Hindlimb muscle (tissue), 1 donor: ENCODE measurements at places on chromosomes 5 and 9.

DNA sequence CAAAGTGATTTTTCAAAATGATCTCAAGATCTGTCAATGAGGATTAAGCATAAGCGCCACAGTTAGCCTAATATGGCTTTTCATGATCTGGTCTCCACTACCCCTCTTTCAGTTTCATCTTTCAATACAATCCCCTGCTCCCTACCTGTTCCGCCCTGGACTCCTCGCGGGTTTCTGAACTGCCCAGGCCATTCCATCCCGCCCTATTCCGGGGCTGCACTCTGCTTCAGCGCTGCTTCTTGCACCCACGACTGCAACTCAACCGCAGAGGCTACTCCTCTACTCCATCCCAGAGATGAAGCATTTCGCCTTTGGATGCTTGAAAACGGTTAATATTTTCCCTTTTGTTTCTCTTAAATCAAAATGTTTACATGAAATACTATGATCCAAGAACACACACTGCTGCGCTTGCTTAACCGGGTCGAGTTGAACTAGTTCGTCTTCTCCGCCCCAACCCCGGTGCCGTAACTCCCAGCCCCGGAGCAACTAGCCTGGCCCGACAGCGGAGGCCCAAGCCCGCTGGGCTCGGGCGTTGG lies 716 bp upstream of the OTULIN start:
- no peak for DNase-seq

GRCh38 chr5:117089001-117089400 lies 514.4 kb upstream of the SEMA6A start:
- DNase-seq, result no peak

DNA sequence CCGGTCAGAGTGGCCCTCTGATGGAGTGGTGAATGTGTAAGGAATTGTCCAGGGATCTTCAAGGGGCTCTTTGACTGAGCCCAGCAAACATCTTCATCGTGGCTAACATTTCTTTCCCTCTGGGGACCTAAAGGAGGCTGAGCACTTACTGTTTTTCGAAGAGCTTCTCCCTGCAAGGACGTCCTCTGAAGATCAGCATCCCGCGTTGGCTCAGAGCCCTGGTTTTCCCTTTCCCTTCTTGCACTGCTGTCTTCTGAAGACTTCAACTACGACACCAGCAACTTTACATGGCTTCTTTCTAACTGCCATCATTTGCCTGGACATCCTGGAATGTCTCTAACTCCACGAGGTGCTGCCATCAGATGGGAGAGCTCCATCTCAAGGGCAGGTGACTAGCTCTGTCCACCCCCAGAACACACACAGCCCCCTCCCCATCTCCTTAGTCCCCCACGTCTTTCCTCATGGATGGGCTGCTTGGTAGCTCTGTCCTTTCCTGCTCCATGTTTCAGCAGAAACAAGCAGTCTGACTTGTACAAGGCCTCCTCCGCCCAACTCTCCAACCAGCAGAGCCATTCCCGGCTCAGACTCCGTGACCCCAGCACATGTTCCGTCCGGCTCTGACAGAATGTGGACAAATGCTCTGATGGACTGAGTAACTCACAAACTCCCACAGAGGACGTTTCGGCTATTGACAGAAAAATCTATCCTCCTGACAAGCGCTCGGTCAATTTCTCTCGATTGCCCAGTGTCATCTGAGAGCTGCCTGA lies 17.1 kb downstream of the SHB start:
- no peak for DNase-seq

- DNase-seq, result no peak
Observed at GRCh38 chr5:17316970-17317459, 99.6 kb downstream of the BASP1 start.

DNA sequence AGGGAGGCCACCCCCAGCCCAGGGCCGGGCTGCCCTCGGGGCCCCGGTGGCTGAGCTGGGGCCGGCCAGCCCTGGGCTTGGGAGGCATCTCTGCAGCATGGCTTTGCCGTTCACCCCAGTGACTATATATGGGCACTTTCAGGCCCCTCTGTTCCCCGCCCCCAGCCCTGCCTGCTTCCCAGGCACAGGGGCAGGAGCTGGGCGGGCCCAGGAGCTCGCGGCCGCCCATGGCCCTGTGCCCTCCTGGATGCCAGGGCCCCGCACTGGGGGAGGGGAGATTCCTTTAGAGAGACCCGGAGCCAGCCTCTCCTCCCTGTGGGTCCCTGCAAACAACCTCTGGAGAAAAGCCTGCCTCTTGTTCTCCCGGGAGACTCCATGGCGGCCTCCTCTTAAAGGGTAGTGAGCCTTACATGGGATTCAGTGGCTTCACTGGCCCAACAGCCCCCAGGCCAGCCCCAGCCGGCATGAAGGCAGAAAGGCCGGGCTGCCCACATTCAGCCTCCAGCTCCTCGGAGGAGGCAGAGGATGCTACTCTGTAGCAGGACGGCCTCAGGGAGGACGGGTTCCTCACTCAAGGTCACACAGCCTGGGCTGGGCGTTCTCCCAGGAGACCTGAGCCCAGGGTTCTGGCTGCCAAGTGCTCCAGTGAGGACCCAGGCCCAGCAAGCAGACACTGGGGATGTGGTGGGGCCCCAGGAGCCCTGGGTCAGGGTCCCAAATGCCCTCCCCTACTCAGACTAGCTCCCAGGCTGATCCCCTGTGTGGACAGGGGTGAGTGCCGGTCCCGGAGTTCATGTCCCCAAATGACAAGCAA lies 4.1 kb downstream of the NACC2 start:
- no peak for DNase-seq

DNA sequence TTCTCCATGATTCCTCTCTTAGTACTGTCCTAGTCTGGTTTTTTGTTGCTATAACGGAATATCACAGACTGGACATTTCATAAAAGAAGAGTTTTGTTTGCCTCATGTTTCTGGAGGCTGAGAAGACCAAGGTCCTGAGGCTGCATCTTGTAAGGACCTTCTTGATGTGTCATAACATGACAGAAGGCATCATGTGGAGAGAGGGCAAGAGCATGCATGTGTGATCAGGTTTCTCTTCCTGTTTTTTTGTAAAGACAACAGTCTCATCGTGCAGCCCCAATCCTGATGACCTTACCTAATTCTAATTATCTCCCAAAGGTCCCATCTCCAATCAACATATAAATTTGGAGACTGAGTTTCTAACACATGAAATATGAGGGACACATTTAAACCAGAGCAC lies 108.4 kb downstream of the MSX2 start:
- no peak for DNase-seq

GRCh38 chr5:5756762-5757161 lies 334.3 kb downstream of the ICE1 start:
- DNase-seq, result no peak

DNA sequence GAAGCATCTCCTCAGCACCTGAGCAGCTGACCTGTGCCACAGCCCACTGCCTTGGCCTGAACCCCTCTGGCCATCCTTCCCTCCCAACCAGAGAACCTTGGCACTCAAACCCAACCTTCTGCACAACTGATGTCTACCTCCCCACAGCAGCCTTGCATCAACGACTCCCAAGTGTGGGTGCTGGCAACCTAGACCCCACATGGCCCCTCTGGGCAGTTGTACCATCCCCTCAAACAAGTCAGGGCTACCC lies 10.3 kb downstream of the SEPTIN8 start:
- DNase-seq, result no peak

GRCh38 chr5:36882250-36882649 lies 5.7 kb downstream of the NIPBL start:
- no peak for DNase-seq

GRCh38 chr5:122311961-122312590 lies at the start of gene SNCAIP:
SNCAIP (plus strand) TSS chr5:122312237; CDS start chr5:122391135, 78,898 bp downstream.
- DNase-seq, result peak; percentile 59

- DNase-seq, result no peak
Observed at GRCh38 chr9:89738137-89738932, 133.5 kb downstream of the GADD45G start.

GRCh38 chr5:136114414-136115125 lies 18.1 kb upstream of the SMAD5 start:
- DNase-seq, result no peak

- DNase-seq, result peak; percentile 39
Observed at GRCh38 chr9:23492126-23493002, 333.7 kb downstream of the ELAVL2 start.

- DNase-seq, result no peak
Observed at GRCh38 chr9:8622871-8623270, 823.3 kb upstream of the DMAC1 start.

DNA sequence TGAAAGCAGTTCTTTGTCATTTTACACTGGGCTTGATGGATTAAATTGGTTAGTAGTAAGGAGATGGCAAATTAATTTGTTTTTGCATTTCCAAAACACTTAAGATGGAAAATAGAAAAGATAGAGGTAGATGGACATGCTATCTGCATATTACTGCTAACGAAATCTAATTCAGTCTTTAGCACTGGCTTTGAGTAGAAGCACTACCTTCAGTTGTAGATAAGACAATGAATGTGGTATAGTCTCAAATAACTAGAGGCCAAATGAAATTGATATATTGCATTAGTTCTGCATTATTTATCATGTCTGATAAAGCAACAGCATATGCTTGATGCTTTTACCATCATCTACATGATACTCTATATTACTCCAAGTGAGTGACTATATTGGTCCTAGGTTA lies 33.4 kb downstream of the KIAA1958 start:
- DNase-seq, result no peak

DNA sequence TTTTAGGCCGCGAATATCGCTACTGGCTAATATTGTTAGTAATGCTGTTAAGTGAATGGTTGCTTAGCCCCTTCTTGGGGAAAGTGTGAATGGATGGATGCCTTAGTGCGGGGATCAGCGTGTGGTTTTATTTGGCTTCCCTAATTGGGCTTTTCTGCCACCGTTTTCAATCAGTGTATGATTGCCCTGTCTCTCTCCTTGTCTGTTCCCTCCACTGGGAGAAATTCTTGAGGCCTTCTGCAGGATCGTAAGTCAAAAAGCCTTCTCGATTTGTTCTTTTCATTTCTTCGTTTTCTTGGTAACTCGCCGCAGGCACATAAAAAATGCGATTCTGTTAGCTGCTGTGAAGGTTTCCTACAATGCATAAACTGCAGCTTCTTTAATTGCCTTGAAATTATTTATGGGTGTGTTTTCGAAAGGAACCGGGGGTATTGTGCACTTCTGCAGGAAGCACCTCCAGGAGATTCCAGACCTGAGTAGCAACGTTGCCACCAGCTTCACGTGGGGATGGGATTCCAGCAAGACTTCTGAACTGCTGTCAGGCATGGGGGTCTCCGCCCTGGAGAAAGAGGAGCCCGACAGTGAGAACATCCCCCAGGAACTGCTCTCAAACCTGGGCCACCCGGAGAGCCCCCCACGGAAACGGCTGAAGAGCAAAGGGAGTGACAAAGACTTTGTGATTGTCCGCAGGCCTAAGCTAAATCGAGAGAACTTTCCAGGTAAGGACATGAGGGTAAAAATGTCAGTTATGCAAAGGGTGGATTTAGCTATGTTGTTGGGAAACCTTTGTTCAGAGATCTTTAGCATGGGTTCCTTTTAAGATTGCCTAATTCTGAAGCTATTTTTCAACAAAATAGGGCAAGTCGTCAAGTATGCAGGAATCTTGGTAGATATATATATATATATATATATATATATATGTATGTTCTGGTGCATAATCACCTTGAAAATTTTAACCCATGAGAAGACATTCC lies 700 bp downstream of the SKP2 start:
- DNase-seq, result no peak

DNA sequence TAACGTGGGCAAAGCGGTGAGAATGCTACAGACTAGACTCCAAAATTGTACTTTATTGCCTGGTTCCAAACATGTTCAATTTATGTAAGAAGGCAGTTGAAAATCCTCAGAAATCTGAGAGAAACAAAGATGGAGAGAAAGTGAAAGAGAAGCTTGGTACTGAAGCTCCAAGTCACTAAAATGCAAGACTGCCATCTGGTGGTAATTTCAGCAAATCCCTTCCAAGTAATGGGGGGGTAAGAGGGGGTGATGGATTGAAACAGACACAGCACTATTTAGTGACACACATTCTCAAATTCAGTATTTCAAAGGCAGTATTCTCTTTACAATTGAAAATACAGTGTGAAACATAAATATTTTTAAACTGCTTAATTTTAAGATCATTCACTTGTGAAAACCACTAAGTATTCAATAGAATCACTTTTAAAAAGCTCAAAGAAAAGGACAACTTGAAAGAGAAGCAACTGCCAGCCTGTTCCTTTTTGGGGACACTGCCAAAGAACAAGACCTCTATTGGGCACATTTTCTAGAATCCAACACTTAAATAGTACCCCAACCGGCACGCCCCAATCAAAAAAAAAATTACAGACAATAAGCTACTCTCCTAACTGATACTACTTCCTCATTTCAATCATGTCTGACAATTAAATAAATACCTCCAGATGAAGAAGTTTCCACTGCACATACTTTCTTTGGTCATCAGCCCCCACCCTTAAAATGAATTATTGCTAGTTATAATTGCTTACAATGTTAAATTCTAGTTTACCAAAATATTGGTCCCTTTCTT lies 131.5 kb downstream of the AGTPBP1 start:
- peak; percentile 79 for DNase-seq

DNA sequence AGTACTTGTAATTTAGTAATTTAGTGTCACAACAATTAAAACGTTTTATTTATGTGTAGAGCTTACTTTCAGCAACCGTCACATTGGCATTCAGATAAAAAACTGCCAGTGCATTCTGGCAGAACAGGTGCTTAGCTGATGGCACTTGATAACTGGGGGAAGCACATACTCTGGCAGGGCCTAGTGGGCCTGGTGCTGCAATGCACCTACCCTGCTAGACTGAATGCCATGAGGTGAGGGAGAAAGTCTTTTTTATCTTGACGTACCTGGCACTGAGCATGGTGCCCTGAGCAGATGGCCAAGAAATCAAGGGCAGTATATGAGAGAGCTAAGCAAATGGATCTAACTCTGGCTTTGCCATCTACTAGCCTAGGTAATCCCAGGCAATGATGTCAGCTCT lies 280.6 kb upstream of the EFNA5 start:
- DNase-seq, result no peak

- no peak for DNase-seq
Observed at GRCh38 chr5:1005904-1006655, 2.5 kb upstream of the NKD2 start.

GRCh38 chr5:149152317-149152746 lies 11.0 kb downstream of the ABLIM3 start:
- no peak for DNase-seq

DNA sequence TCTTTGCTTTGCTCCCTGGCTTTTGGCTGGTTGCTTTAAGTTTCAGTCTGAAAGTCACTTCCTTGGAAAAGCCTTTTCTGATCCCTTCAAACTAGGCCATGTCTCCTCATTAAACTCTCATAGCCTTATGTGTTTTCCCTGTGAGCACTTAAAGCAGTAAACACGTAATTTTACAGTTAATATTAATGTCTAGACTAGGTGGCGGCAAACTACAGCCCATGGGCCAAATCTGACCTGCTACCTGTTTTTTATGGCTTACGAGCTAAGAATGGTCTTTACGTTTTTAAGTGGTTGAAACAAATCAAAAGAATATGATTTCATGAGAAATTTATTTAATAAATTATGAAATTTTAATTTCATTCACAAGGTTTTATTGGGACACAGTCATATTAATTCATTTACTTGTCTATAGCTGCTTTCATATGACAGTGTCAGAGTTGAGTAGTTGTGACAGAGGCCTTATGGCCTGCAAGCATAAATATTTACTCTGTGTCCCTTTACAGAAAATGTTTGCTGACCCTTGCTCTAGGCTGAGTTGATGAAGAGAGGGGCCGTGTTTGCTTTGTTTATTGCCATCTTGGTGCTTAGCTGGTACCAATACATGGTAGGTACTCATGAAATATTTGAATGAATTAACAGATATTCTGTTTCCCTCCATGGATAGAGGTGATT lies 7.4 kb downstream of the SLC44A1 start:
- no peak for DNase-seq
